Activated CD4-positive, alpha-beta T cell treated with anti-CD3 and anti-CD28 coated beads for 4 hours (primary cell): ENCODE measurements at places on chromosomes 4 and X.
A peak's percentile ranks its signal among the peaks of the same experiment; 100 is the strongest.

- DNase-seq = no peak
Observed at GRCh38 chrX:153319295-153320046, 2.1 kb downstream of the PNMA6F start.

DNA sequence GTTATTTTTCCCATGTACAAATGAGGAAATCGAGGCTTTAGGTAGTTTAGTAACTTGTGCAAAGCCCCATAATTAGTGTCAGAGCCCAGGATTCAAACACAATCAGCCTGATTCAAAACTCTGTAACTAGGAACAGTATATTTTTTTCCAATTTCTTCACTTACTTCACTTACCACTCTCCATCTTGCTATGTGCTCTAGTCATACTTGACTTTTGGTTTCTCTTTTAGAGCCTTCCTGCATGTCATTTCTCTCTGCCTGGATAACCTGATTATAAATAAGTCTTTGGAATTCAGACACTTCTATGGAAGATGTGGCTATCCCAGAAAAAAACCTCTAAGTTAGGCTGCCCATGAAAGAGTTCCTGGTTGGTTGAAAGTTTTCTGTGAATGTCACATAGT lies 22.2 kb downstream of the SATL1 start:
- DNase-seq = no peak

DNA sequence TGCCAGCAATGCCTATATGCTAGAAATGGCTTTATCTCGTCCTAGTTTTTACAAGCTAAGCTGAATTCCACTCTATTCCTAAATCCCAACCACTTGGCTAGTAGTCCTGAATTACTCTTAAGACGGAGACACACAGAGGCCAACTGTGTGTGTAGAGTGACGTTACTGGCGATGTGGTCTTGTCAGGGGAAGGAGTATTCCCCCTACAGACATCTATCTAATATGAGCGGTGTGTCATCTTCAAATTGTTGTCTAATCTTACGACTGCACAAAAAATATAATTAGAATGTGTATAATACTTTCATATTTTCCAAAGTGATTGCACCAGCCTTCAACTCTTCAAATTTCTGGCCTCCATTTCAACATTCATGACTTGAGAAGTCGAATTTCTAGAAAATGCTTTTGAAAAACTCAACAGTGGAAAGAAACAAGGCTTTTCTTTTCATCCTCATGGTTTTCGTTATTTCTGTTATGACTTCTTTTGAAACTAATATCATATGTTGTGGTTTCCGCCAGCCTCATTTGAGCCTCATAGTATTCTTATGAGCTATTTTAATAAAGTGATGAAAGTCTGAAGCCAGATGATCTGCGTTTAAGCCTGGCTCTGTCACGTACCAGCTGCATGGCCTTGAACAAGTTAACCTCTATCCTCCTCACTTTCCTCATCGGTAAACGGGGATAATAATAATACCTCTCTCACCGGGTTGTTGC lies 132.3 kb downstream of the SOWAHB start:
- no peak for DNase-seq

DNA sequence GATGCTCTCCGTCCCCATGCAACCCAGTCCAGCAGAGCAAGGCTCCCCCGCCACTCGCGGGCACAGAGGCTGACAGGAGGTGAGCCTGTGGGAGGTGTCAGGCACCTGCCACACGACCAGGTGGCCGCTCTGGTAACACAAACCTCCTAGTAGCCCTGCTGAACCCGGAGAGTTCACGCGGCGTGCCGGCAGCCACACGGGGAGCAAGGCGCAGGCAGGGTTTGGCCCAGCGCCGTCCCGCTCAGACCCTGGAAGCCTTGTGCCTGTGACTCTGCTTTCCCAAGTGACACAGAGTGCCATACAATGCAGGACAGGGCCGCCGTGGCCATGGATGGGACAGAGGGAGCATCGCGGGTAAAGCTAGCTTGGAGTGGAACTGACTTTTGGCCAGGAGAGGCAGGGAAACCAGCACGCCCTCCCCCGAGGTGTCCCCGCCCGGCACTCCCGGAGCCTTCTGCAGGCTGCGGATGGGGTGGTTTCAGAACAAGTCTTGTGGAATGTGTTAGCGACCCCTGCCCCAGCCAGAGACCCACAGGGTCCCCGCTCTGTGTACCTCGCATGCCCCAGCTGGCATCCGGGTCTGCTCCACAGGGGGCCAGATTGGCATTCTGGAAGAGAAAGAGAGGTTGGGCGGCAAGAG lies 44.7 kb upstream of the AFAP1 start:
- DNase-seq = no peak

DNA sequence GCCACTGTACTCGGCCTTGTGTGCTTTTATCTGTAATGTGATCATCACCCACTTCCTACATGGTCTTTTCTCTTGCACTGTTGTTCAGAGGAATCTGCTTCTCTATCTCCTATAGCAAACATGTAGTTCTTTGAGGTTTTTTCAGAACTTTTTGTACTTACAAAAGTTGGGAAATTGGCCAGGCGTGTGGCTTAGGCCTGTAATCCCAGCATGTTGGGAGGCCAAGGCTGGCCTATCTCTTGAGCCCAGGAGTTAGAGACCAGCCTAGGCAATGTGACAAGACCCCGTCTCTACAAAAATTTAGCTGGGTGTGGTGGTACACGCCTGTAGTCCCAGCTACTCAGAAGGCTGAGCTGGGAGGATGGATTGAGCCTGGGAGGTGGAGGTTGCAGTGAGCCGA lies 30.4 kb downstream of the TAF1 start:
- no peak for DNase-seq

GRCh38 chrX:2848871-2849301 lies 20.2 kb downstream of the GYG2 start:
- no peak for DNase-seq

DNA sequence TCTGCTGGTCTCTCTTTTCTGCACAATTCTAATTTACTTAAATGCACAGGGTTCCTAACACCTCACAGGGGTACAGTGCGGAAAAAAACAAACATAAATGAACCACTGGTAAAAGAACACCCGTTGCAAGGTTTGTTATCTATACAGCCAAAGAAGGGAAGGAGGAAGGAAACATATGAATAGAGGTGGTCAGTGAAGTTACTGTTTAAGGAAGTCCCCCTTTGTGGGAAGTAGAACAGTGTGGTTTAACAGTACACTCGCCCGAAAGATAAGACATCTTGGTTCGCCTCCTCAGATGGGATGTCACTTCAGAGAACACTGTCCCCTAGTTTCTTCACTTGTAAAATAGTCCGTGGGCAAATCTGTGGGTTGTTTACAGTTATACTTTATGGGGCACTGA lies 57.5 kb downstream of the TEC start:
- DNase-seq = no peak

DNA sequence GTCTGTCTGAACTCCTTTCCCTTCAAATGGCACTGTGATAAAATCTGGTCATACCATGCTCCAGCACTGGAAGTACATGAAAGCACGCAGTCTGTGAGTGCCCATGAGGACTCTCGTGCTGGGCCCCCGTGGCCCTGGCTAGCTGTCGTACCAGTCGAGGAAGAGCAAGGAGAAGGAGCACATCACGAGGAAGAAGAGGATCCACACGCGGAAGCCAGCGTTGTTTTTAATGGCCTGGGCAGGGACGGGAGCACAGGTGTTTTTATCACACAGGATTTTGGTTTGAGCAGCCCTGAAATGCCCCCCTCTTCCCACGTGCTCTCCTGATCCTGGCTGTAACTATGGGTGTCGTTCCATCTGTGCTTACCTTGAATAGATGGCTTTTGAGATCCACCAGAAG lies 33.0 kb downstream of the NSG1 start:
- no peak for DNase-seq

DNA sequence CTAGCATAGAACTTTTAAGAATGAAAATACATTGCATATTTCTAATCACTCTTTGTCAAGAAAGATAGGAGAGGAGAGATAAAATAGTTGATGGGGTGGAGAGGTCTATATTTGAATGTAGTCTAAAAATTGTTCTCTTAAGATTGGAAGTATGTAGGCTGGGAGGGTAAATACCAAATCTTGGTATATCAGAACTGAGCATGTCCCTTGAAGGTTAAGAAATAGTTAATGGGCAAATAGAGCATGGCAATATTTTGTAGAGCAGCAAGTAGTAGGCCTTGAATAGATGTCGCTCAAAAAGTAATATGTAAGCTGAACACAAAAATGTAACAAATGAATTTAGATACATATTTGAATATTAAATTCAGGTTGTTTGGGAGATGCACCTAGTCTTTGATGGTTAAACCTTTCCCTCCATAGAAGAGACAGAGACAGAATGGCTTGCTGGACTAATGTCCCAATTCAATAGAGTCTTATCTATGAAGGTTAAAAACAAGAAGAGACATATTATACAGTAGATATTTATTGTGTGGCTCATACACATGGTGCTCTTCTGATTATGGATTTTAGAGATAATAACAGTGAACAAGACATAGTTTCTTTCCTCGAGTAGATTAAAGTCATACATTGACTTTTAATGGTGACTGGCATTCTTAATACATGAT lies 12.5 kb downstream of the ALB start:
- no peak for DNase-seq

DNA sequence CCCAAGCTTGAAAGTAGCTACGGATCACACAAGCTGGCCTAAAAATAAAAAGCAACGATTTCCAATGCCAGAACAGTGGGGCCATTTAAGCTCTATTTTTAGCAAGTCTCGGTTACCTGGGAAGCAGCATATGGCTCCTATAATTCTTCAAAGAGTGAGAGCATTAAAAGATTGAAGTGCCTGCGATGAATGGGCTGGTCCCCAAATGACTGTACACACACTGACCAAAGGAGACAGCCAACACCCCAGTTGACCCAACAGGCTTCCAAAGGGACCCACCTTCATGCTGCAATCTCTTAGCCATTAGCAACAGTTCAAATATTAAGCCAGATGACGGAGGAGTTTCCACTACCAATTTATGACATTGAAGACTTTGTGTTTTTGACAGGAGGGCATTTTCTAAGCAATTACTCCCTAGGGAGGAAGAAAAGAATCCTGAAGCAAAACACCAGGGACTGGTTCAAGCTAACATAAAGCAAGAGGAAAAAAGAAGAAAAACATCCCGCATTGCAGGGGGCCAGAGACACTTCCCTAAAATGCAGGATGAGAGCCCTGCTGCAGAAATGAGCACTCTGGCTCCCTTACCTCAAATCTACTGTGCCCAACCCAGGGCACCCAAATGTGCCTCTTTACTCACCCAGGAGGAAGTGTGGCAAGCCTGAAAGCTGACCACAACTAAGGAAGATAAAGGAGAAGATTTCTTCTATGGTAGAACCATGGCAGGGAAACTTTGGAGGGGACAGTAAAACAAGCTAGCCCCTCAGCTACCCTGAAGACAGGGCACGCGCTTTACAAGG lies 21.6 kb downstream of the SH3KBP1 start:
- no peak for DNase-seq

DNA sequence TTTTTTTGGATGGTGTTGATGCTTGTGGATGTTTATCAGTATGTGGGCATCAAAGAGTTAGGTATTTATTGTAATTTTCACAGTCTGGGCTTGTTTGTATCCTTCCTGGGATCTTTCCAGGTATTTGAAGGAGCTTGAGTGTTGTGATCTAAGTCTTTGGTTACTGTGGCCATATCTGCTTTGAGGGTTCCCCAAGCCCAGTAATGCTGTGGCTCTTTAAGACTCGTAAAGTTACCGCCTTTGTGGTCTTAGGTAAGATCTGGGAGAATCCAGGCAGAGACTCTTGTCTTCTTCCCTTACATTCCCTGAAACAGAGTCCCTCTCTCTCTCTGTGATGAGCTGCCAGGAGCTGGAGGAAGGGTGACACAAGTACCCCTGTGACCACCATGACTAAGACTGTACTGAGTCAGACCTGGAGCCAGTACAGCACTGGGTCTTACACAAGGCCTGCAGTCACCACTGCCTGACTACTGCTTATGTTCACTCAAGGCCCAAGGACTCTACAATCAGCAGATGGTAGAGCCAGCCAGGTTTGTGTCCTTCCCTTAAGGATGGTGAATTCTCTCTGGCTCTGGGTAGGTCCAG lies 62.2 kb downstream of the FMR1NB start:
- no peak for DNase-seq

- DNase-seq = peak; percentile 25
Observed at GRCh38 chr4:3041192-3042142, 32.9 kb downstream of the HTT-AS start.

DNA sequence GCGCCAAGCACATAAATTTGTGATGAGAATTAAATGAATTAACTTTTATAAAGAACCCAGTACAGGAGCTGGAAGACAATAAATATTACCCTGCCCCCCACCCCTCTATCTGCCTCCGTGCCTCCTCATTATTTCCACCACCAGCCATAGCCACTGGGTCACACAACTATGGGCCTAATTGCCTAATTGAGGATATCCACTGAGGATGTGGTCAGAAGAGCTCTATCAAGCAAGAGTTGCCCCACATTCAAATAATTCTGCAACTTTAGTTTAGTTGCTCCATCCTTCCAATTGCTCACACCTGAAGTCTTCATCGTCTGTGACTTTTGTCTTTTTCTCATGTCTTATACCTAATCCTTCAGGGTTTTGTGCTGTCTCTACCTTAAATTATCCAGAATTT lies 9.5 kb upstream of the CXCL8 start:
- DNase-seq = no peak

- no peak for DNase-seq
Observed at GRCh38 chr4:68346461-68346860, 3.4 kb downstream of the YTHDC1 start.

DNA sequence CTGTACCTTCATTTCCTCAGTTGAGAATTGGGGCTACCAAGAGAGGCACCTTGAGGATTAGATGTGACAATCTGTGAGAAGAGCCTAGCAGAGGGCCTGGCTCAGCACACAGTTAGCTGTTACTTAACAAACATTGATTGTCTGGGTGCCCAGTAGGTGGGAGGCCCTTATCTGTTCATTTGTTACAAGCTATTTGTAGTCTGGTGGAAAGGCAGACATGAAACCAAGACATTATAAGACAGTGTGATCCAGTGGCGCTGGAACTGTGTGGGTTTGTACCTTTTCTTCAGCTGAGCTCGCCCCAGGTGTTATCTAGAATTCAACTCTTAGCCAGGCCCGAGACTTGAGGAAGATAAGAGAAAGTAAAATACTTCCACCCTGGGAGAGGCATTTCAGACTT lies 16.9 kb downstream of the AKAP4 start:
- DNase-seq = no peak

- DNase-seq = no peak
Observed at GRCh38 chrX:87571964-87572363, 54.4 kb downstream of the KLHL4 start.

DNA sequence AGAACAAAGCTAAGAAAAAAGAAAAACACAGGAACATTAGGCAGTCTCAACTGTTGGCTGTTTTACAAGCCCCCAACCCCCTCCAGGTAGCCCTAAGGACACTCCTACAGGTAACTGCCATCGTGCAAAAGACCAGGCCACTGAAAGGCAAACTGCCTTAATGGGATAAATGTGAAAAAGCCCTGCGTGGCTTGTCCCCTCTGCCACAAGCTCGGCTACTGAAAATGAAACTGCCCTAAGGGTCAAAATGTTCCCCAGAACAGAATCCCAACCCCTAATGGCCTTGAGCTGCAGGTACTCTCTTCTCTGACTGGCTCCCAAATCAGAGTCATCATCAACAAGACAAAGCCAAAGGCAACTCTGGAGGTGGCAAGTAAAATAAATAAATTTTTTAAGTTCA lies 84.8 kb downstream of the MSN start:
- no peak for DNase-seq

- no peak for DNase-seq
Observed at GRCh38 chr4:165635381-165635780, 237.7 kb upstream of the TLL1 start.
